HFFc6 (cell line): ENCODE measurements at places on chromosomes 12 and 14.

DNA sequence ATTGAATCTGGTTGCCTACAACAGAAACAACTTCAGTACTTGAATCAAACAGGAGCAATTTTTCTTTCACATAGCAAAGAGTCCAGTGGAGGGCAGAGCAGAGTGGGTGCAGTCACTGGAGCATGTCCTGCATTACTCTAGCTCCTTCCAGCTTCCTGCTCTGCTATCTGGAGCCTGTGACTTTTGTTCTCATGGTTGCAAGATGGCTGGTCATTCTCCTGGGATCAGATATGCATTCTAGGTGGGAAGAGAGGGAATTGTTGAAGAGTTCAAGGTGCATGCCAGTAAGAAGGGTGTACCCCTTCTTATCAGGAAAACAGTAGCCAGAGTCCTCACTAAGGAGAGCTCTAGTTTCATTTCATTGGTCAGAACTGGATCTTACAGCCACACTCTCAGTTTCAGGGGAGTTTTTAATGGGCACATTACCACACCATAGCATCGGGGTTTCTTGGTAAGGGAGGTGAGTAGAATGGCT, 8.0 kb downstream of the IFT43 start:
- H3K36me3 ChIP-seq, result peaks cover 42% of the 10 kb centered on the region
- peaks cover 44% of the 10 kb centered on the region for H3K4me1 ChIP-seq
- H3K27ac ChIP-seq, result peak overlapping the region; percentile 3; the same call in 1 of the 2 replicates
- peaks cover 5% of the 10 kb centered on the region; the same call in 1 of the 2 replicates for H3K27me3 ChIP-seq

GRCh38 chr14:71563492-71564153, 368.6 kb upstream of the RGS6 start:
- no peaks in the 10 kb centered on the region; the same call in 1 of the 2 replicates for H3K27me3 ChIP-seq
- peaks cover 20% of the 10 kb centered on the region for H3K4me1 ChIP-seq

- H3K36me3 ChIP-seq, result peaks cover 96% of the 10 kb centered on the region
- H3K27ac ChIP-seq, result no peak overlapping the region
- no peaks in the 10 kb centered on the region for H3K27me3 ChIP-seq
These were observed 23.8 kb downstream of the ZNF891 start for GRCh38 chr12:133106253-133106652.

DNA sequence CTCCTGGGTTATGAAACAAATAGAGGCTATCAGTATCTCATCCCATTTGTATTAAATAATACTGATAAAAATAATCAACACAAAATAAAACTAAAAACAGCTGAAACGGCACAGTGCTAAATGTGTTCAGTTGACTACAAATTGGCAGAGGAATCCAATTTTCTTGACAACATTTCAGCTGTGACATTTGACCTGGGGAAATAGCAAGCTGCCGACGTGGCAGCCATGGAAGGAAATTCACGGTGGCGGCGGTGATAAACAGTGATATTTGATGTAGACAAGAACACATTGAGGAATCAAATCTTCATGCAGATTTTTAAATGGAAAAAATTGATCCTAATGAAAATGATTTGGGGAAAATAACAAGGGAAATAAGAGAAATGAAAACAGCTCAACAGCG, 159.1 kb upstream of the RTL1 start:
- H3K36me3 ChIP-seq, result peaks cover 46% of the 10 kb centered on the region
- peaks cover 36% of the 10 kb centered on the region for H3K4me1 ChIP-seq
- peak overlapping the region; percentile 43 for H3K27ac ChIP-seq
- peaks cover 31% of the 10 kb centered on the region for H3K27me3 ChIP-seq

GRCh38 chr14:76904100-76904739, 78.0 kb downstream of the LRRC74A start:
- H3K4me3 ChIP-seq, result peak overlapping the region; percentile 81
- H3K4me1 ChIP-seq, result peaks cover 54% of the 10 kb centered on the region
- peaks cover 2% of the 10 kb centered on the region; the same call in 1 of the 2 replicates for H3K27me3 ChIP-seq
- peak overlapping the region; percentile 98 for H3K27ac ChIP-seq
- DNase-seq, result peak; percentile 94

- DNase-seq, result no peak
- H3K4me1 ChIP-seq, result no peaks in the 10 kb centered on the region
- no peaks in the 10 kb centered on the region for H3K27me3 ChIP-seq
- H3K36me3 ChIP-seq, result peaks cover 5% of the 10 kb centered on the region; the same call in 1 of the 2 replicates
These were observed 128.8 kb upstream of the TMEM132C start for GRCh38 chr12:128138125-128138524.

- DNase-seq, result no peak
- no peak overlapping the region for H3K4me3 ChIP-seq
These were observed 30.4 kb upstream of the KCNA5 start for GRCh38 chr12:5013266-5013730.

- H3K4me3 ChIP-seq, result no peak overlapping the region
- H3K27ac ChIP-seq, result no peak overlapping the region
- no peaks in the 10 kb centered on the region for H3K4me1 ChIP-seq
- DNase-seq, result peak; percentile 25
- no peaks in the 10 kb centered on the region; the same call in 1 of the 2 replicates for H3K36me3 ChIP-seq
These were observed 283.3 kb upstream of the PWP1 start for GRCh38 chr12:107402041-107403022.

DNA sequence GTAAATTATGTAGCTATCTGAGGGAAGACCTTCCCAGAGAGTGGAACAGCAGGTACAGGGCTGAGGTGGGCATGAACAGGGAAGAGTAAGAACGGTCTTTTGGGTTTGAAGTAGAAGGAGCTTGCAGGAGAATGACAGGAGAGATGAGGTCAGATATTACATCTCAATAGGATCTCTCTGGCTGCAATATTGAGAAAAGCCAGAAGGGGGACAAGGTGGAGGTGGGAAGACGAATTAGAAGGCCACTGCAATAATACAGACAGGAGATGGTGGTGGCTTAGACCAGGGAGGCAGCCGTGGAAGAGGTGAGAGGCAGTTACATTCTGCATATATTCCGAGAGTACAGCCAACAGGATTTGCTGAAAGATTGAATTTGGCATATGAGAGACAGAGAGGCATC, 310.2 kb downstream of the APAF1 start:
- no peak overlapping the region for H3K4me3 ChIP-seq
- no peaks in the 10 kb centered on the region for H3K4me1 ChIP-seq
- H3K36me3 ChIP-seq, result no peaks in the 10 kb centered on the region
- DNase-seq, result no peak
- H3K27me3 ChIP-seq, result no peaks in the 10 kb centered on the region; the same call in 1 of the 2 replicates

- DNase-seq, result peak; percentile 97
- no peaks in the 10 kb centered on the region for H3K36me3 ChIP-seq
- H3K4me1 ChIP-seq, result peaks cover 63% of the 10 kb centered on the region
- H3K27ac ChIP-seq, result peak overlapping the region; percentile 98
- H3K27me3 ChIP-seq, result no peaks in the 10 kb centered on the region; the same call in 1 of the 2 replicates
- H3K4me3 ChIP-seq, result peak overlapping the region; percentile 99
These were observed 1.2 kb downstream of the PPP1R3E start for GRCh38 chr14:23301288-23301968.

GRCh38 chr12:6113691-6114475, 10.6 kb downstream of the VWF start:
- H3K36me3 ChIP-seq, result no peaks in the 10 kb centered on the region
- peaks cover 12% of the 10 kb centered on the region for H3K27me3 ChIP-seq
- H3K4me1 ChIP-seq, result peaks cover 10% of the 10 kb centered on the region; the same call in 1 of the 2 replicates
- no peak for DNase-seq
- no peak overlapping the region for H3K4me3 ChIP-seq

DNA sequence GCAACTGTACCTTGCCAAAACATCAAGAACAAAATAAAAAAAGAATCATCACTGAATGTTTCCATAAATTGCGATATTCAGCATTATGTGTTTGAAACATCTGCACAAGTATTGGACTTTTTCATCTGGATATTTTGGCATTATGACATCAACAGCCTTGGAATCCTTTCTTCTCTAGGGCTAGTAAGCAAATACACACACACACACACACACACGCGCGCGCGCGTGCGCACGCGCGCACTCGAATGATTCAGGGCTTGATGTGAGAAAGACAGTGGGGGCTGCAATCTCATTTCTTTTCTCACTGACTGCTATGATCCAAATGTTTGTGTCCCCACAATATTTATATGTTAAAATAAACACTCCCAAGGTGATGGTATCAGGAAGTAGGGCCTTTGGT, 90.0 kb upstream of the SLC38A4 start:
- H3K27me3 ChIP-seq, result peaks cover 2% of the 10 kb centered on the region; the same call in 1 of the 2 replicates
- DNase-seq, result no peak
- 0 out of 2 replicates have a peak overlapping the region, but pooled peaks have one; percentile 14 for H3K4me3 ChIP-seq

DNA sequence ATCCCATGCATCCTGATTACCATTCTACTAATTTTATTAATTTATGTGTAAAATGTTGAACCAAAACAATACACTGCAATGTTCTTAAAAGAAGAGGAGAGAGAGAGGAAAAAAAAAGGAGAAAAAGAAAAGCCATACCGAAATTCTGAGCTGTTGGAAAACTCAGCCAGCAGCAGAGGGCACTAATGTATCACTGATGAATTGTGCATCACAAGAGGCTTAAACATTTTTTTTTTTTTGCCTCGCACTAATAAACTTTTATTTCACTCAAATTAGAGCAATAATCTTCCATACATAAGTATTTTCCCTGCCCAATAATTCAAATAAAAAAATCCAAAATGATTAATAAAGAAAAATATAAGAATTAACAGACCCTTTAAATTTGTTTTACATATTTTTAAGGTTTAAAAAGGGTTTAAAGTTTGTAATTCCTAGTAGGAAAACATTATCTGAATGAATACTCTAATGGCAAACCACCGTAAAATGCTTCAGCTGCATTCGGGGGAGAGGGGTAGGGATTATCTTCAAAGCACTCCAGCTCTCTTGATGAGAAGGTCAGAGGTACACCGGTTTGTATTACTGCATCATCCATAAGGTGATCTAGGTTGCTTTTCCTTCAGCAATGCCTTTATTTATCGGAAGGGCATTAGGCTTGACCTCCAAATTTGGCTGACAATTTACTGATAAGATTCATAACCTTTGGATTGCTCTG, 41.9 kb downstream of the ATP23 start:
- no peak overlapping the region for H3K4me3 ChIP-seq
- no peaks in the 10 kb centered on the region for H3K36me3 ChIP-seq
- H3K27me3 ChIP-seq, result peaks cover 8% of the 10 kb centered on the region; the same call in 1 of the 2 replicates
